ENCODE measurements at places on chromosomes 16 and 17.

DNA sequence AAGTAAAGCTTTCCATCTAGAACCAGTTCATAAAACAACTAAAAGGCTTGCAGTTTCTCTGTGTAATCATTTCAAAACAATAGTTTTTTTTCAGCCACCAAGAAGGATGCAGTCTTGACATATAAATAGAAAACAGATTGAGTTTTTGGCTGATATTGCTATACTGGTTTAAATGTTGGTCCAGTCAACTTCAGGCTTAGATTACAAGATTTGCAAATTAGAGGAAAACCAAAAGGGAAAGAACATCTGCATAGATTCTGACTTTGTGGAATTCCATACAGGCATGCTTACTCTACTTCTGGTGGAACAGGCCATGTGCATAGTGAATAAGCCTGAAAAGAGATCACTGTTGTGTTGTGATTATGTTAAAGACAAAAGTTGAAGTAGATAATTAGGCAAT is 150.3 kb downstream of the BCAS3 start:
- DNase-seq = no peak

DNA sequence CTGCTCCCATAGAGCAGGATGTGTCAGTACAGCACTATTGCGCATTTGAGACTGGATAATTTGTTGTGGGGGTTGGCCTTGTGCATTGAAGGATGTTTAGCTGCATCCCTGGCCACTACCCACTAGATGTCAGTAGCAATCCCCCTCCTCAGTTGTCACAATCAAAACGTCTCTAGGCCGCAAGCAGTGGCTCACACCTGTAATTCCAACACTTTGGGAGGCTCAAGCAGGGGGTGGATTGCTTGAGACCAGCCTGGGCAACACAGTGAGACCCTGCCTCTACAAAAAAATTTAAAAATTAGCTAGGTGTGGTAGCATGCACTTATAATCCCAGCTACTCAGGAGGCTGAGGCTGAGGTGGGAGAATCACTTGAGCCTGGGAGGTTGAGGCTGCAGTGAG is 48.4 kb downstream of the CENPV start:
- peak; percentile 1 for DNase-seq

DNA sequence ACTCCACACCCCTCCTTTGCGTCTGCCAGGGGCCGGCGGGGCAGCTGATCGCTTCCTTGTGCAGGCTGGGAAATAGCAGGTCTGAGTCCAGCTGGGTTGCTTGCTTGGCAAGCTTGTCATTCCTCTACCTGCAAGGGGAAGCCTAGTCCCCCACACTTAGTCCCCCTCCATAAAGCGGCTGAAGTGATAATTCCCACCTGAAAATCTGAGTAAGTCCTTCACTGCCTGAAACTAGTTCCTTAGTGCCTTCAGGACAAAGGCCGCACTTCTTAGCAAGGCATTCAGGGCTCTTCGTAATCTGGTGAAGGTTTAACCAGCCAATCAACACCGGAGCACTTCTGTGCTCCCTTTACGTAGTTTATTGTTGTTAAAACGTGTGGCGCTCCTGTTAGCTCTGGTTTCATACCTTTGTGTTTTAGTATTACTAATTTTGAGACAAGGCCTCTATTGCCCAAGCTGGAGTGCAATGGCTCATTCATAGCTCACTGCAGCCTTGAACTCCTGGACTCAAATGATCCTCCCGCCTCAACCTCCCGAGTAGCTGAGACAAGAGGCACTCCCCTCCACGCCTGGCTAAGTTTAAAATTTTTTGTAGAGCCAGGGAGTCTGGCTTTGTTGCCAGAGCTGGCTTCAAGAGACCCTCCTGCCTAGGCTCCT is 817 bp downstream of the PSKH1 start:
- DNase-seq = no peak

DNA sequence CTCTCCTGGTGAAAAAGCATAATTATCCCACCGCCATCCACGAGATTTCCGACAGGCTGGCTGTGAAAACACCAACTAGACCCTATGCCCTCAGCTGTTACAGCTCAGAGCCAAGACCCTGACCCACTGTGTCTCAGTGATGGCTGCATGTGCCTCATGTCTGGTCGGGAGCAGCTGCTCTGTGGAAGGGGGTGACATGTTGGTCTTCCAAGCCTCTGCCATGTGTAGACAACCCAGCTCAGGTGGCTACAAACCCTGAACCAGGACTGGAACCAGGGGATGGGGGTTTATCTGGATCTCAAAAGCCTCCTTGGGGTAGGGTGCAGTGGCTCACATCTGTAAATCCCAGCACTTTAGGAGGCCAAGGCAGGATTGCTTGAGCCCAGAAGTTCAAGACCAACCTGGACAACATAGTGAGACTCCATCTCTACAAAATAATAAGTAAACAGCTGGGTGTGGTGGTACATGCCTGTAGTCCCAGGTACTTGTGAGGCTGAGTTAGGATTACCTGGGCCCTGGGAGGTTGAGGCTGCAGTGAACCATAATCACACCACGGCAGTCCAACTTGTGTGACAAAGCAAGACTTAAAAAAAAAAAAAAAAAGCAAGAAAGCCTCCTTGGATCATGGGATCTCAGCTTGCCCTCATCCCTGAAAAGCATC is 220.3 kb downstream of the CPPED1 start:
- no peak for DNase-seq

DNA sequence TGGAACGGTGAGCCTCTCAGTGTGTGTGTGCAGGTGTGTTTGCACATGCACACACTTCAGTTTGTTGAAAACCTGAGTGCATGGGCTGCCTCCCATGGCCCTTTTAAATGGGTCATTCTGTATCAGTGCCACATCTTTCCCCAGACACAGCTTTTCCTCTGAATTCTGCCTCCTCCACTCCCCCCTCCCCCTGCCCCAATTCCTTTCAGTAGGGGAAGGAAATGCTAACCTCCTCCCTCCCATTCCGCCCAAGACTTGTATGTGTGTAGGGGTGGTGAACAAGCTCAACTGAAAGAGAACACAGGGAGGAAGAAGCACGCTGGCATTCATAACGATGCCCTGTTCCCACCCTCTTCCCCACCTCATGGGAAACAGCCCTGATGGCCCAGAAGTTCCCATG is 34.3 kb downstream of the C17orf75 start:
- DNase-seq = peak; percentile 52

- no peak for DNase-seq
These were observed 41.8 kb upstream of the SEC14L1 start for GRCh38 chr17:77098884-77099545.

- no peak for DNase-seq
These were observed 226.6 kb downstream of the PHKB start for GRCh38 chr16:47687694-47688093.

- no peak for DNase-seq
These were observed 47.4 kb upstream of the ENPP7 start for GRCh38 chr17:79683365-79683764.

DNA sequence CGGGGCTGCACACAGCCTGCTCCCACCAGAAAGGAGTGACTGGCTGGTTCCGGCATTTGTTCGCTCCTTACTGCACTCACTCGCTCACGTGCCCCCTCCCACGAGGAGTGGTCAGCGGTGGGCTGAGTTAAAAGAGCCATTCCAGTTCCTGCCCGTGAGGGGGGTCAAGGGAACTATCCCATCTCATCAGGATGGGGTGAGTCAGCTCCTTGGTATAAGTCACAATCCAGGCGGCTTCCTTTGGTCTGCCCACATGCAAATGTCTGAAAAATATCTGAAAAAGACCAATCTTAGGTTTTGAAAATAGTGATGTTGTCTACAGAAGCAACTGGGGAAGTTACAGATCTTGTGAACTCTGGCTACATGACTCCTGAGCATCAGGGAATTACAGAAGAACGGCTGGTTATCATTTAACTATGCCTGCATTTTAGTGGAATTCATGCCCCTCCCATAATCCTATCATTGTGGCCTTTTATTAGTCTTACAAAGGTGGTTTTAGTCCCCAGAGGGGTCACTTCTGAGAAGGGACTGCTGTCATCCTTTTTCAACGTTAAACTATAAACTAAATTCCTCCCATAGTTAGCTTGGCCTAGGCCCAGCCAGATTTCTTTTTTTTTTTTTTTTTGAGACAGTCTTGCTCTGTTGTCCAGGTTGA is 9.8 kb upstream of the TNFSF12 start:
- no peak for DNase-seq

- DNase-seq = no peak
These were observed 41.5 kb upstream of the MRTFB start for GRCh38 chr16:14029658-14030057.

DNA sequence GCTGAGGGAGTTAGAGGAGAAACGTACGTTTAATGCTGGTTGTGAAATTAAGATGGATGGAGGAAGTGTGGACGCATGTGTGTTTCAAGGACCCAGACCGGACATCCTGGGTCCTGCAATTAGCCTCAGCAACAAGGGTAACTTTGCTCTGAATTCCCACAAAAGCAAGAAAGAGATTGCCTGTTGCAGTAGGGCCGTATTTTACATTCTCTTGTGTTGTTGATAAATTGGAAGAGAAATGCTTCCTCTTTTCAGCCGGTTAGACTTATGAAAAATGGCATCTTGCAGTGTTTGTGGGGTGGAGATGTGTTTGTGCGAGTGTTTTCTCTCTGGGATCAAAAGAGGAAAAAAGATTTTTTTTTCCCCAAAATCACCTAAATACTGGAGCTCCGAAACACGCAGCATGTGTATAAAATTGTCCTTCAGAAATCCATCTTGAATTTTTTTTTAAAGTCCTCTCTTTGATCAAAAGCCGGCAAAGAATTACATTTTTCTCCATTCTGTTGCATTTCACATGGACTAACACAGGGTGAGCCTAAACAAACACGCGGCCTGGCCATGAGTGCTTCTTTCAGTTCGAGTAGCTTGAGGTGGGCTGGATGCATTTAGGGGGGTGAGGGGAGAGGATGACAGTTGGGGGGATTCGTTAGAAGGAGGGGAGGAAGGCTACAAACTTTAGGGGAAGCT is 251.6 kb downstream of the C16orf95 start:
- DNase-seq = no peak

- no peak for DNase-seq
These were observed 193.4 kb upstream of the CDH11 start for GRCh38 chr16:65315081-65315780.

DNA sequence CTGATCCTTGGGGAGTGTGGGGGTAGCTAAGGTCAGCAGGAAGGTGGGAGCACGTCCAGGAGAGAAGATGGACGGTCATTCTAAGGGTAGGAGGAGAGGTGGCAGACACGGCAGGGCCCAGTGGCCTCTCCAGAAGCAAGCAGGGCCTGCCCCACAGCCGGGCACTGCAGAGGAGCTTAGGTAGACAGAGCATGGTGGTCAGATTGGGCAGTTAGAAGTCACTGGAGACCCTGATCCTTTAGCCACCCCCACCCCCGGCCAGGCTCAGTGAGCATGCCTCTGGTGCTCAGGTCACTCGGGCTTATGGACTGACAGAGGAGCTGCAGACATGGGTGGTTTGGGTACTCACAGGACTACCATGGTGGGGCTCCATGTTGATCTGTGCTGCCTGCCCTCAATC is 26.3 kb downstream of the NLRP1 start:
- no peak for DNase-seq

- no peak for DNase-seq
These were observed 13.8 kb downstream of the USP22 start for GRCh38 chr17:21029036-21029435.

- DNase-seq = peak; percentile 16
These were observed 16.8 kb upstream of the DRG2 start for GRCh38 chr17:18070861-18071340.

- DNase-seq = no peak
These were observed 5.5 kb upstream of the CACNG5 start for GRCh38 chr17:66829386-66829864.

- DNase-seq = no peak
These were observed 26.3 kb downstream of the CNTNAP1 start for GRCh38 chr17:42708588-42708987.

DNA sequence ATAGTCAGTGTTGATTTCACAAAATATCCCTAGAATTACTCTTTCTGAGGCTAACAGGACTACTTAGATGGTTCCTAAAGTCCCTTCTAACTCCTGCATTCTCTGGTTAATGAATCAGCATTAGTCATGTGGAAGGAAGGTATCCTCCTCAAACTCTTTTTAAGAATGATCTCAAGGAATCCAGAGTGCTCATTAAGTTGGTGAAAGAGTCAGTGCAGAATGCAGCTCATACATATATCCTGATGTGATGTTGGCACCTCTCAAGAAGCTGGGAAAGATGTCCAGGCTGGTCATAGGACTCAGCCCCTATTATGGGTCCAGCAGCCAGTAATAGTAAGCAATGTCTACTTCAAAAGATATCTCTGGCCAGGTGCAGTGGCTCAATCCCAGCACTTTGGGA is 65.5 kb downstream of the PIGL start:
- DNase-seq = no peak

DNA sequence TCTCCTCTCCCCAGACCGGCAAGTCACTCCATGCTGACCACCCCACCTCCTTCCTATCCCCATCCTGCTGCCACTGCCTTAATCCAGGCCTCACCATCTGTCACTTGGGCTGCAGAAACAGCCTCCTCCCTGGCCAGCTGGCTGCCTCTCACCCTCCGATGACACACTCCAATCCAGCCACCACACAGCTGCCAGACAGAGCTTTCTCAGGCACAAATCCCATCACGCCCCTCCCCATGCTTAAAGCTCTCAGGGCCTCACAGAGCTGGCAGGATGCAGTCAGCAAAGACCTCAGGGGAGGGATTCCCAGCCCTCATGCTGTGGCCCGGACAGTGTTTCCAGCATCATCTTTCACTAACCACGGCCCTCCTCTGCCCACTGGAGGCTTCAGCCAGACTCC is 13.7 kb downstream of the CAMKK1 start:
- DNase-seq = no peak

All from GDM1 (cell line).